ENCODE measurements at places on chromosomes 5 and 9.

DNA sequence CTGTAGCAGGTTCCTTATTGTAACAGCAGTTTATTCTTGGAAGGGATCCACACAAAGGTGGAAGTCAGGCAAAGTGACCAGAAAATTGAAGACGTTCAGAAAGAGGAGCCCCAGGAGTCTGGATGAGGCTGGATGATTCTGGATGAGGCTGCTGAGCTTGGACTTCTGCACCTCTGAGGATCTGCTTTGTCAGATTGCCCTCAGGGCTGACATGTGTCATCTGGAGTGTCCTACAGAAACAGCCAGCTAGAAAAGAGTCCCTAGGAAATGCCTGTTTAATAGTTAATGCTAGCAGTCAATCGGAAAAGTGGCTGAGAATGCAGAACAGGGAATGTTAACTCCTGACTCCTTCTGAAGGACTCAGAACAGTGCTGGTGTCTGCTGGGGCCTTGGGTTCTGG is 236.4 kb downstream of the LRRC70 start:
- DNase-seq, result no peak
- no peak overlapping the region for H3K4me3 ChIP-seq
- no peak overlapping the region for H3K27ac ChIP-seq
- H3K4me1 ChIP-seq, result no peaks in the 10 kb centered on the region
- no peaks in the 10 kb centered on the region for H3K36me3 ChIP-seq
- H3K27me3 ChIP-seq, result no peaks in the 10 kb centered on the region

- no peaks in the 10 kb centered on the region for H3K27me3 ChIP-seq
- no peak for DNase-seq
- peaks cover 4% of the 10 kb centered on the region for H3K36me3 ChIP-seq
- H3K4me3 ChIP-seq, result no peak overlapping the region
- no peak overlapping the region for H3K27ac ChIP-seq
- peaks cover 30% of the 10 kb centered on the region for H3K4me1 ChIP-seq
Measured at GRCh38 chr5:143216211-143216610, 187.3 kb downstream of the NR3C1 start.

- no peak overlapping the region for H3K4me3 ChIP-seq
- no peaks in the 10 kb centered on the region for H3K36me3 ChIP-seq
- H3K27ac ChIP-seq, result no peak overlapping the region
- DNase-seq, result no peak
- no peaks in the 10 kb centered on the region for H3K27me3 ChIP-seq
- H3K4me1 ChIP-seq, result no peaks in the 10 kb centered on the region
Measured at GRCh38 chr5:97923496-97923895, 740.4 kb upstream of the RIOK2 start.

- no peaks in the 10 kb centered on the region for H3K4me1 ChIP-seq
- DNase-seq, result no peak
- H3K27ac ChIP-seq, result no peak overlapping the region
- H3K36me3 ChIP-seq, result no peaks in the 10 kb centered on the region
- H3K4me3 ChIP-seq, result no peak overlapping the region
Measured at GRCh38 chr5:107431998-107432397, 238.7 kb downstream of the EFNA5 start.

DNA sequence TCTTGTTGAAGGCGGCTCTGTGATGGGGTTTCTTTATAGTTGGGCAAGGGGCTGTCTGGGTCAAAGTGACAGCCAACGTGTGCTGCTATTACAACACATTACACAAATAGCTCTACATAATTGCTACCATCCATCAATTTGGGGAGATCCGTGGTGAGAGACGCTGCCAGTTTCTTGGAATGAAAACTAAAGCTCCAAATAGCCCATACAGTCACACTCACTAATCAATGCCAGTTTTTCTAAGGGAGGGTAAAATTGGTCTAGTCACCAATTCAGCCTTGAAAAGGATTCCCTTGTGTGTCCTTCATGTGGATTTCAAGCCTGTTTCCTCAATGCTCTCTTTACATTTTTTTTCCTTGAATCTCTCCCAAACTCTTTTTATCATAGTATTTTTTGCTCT is 343.3 kb upstream of the KLF4 start:
- no peak for DNase-seq
- H3K4me1 ChIP-seq, result no peaks in the 10 kb centered on the region
- no peak overlapping the region for H3K4me3 ChIP-seq
- H3K27ac ChIP-seq, result no peak overlapping the region

- H3K36me3 ChIP-seq, result no peaks in the 10 kb centered on the region
- H3K4me3 ChIP-seq, result no peak overlapping the region
- no peak overlapping the region for H3K27ac ChIP-seq
- no peak for DNase-seq
- peaks cover 98% of the 10 kb centered on the region for H3K27me3 ChIP-seq
- peaks cover 3% of the 10 kb centered on the region for H3K4me1 ChIP-seq
Measured at GRCh38 chr5:51386916-51387883, 4.0 kb downstream of the ISL1 start.

- H3K27me3 ChIP-seq, result no peaks in the 10 kb centered on the region
- no peak overlapping the region for H3K27ac ChIP-seq
- no peaks in the 10 kb centered on the region for H3K36me3 ChIP-seq
- no peak for DNase-seq
Measured at GRCh38 chr5:10591966-10592365, 28.1 kb downstream of the ANKRD33B start.

- no peak for DNase-seq
- no peaks in the 10 kb centered on the region for H3K4me1 ChIP-seq
- H3K36me3 ChIP-seq, result no peaks in the 10 kb centered on the region
- no peak overlapping the region for H3K27ac ChIP-seq
- no peak overlapping the region for H3K4me3 ChIP-seq
Measured at GRCh38 chr9:10007356-10007755, 605.4 kb downstream of the PTPRD start.

GRCh38 chr5:5752844-5753243 is 330.4 kb downstream of the ICE1 start:
- no peak for DNase-seq
- no peaks in the 10 kb centered on the region for H3K36me3 ChIP-seq
- H3K4me3 ChIP-seq, result no peak overlapping the region
- H3K27ac ChIP-seq, result no peak overlapping the region
- H3K4me1 ChIP-seq, result no peaks in the 10 kb centered on the region

DNA sequence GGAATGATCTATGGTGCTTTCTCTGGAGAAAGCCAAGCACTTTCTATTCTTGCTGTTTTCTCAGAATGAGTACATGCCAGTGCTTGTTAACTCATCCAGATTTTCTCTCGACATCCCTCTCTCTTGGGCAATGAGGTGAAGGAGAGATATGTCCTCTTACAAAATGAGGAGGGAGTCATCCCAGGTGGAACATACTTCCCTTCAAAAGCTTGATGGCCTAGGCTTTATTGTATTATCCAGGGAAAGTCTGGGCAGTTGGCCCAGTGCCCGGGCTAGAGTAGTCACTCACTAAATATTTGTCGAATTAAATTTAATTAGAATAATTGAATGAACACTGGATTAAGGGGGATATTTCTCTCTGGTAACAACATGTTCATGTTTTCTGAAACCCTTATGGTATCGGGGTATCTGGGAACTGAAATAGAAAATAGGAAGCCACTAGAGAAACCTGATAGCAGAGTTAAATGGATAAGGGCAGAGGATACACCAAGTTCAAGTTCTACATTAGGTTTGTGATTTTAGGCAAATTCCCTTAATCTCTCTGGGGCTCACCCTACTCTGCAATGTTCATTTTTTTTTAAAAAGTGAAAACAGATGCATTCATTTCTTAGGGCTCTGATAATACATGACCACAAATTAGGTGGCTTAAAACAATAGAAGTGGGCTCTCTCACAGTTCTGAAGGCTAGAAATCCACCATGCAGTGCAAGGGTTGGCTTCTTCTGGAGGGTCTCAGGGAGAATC is 99.6 kb downstream of the LIFR start:
- H3K4me3 ChIP-seq, result no peak overlapping the region
- no peaks in the 10 kb centered on the region for H3K36me3 ChIP-seq
- no peaks in the 10 kb centered on the region for H3K27me3 ChIP-seq
- H3K4me1 ChIP-seq, result no peaks in the 10 kb centered on the region

- H3K4me1 ChIP-seq, result no peaks in the 10 kb centered on the region
- no peak overlapping the region for H3K4me3 ChIP-seq
- H3K27ac ChIP-seq, result no peak overlapping the region
- no peak for DNase-seq
Measured at GRCh38 chr5:122434205-122434970, 122.4 kb downstream of the SNCAIP start.

GRCh38 chr9:65444943-65445342 is 159.9 kb upstream of the FOXD4L5 start:
- DNase-seq, result no peak
- H3K4me3 ChIP-seq, result no peak overlapping the region
- no peak overlapping the region for H3K27ac ChIP-seq

DNA sequence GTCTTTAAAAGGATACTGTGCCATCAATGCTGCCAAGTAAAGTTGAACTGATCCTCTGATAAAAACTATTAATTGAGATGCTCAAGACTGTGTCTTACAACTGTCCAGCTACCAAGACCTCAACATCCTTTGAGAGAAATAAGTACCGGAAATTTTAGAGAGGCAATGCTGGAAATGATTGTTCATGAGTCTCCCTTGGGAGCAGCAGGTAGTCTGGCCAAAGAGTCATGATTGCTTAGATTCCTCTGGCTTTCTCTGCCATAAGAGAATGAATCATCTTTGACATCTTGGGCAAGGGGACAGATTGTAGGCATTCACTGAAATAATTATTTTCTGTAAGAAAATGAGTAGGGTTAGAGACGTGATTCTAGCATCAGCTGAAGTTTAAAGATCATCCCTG is 466.6 kb upstream of the DAB2 start:
- no peak overlapping the region for H3K27ac ChIP-seq
- no peak for DNase-seq
- no peak overlapping the region for H3K4me3 ChIP-seq
- H3K4me1 ChIP-seq, result no peaks in the 10 kb centered on the region

DNA sequence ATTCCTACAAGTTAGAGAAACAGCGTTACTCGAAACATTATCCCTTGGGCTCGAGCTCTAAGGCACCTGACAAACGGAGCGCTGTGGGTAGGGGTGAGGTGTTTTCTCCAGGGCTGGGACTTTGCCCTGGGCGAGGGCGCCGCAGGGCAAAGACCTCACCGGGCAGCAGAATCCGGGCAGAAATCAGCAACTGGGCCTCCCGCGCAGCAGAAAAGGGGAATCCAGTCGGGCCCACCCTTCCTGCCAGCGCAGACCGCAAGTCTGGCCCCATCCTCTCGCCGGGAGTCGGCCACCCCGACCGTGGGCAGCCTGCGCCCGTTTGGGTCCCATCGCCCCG is 430 bp upstream of the MSH3 start:
- H3K4me3 ChIP-seq, result peak overlapping the region; percentile 83
- no peak overlapping the region for H3K27ac ChIP-seq
- peaks cover 19% of the 10 kb centered on the region for H3K4me1 ChIP-seq

DNA sequence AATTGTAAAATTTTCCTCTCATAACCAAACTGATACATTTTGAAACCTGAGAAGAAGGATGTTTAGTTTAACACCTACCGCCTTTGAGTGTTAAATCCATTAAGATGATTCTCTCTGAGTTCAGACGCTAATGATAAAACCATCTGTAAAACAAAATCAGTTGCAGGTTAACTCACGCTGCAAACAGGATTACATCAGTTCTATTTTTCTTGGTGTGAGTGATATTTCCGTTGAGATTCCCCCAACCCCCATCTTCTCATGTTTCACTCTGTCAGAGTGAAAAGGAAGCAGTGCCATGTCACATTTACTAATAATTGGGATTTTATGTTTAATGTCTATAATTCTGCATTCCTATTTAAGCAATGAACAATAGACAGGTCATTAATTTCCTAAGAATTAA is 146.5 kb downstream of the FANCC start:
- H3K36me3 ChIP-seq, result no peaks in the 10 kb centered on the region
- H3K4me3 ChIP-seq, result no peak overlapping the region
- DNase-seq, result no peak
- H3K4me1 ChIP-seq, result peaks cover 6% of the 10 kb centered on the region
- no peaks in the 10 kb centered on the region for H3K27me3 ChIP-seq

DNA sequence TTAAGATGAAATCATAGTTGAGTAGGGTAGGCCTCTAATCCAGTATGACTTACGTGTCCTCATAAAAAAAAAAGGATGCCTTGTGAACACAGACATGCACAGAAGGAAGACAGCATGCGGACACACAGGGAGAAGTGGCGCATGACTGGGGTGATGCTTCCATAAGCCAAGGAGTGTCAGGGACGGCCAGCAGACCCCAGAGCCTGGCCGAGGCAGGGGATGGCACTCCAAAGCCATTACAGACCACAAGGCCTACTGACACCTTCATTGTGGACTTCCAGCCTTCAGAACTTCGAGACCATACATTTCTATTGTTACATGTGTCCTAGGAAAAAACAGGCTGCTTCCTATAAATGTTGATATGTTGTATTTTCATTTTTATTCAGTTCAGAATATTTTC is 19.9 kb downstream of the EHMT1 start:
- H3K27me3 ChIP-seq, result no peaks in the 10 kb centered on the region
- H3K4me1 ChIP-seq, result peaks cover 13% of the 10 kb centered on the region
- peak; percentile 22 for DNase-seq
- H3K36me3 ChIP-seq, result no peaks in the 10 kb centered on the region
- H3K4me3 ChIP-seq, result no peak overlapping the region

DNA sequence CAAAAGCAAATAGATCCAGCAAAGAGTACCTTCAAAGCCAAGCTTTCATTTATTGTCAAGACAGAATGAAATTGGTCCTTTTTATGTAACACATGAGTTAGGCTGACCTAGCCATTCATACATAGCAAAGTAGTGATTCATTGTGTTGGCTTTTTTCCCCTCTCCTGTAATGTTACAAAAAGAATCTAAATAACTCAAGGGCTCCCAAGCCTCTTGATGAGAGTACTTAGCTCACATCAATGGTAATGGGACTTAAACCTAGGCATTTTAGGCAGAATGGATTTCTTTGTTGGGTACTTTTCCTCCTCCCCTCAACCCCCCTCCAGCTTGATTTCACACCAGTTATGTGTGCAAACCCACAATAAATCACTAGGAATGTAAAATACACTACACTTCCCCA is 123.7 kb downstream of the EBF1 start:
- peaks cover 5% of the 10 kb centered on the region for H3K4me1 ChIP-seq
- DNase-seq, result no peak
- H3K27ac ChIP-seq, result no peak overlapping the region
- H3K4me3 ChIP-seq, result no peak overlapping the region
- no peaks in the 10 kb centered on the region for H3K36me3 ChIP-seq
- H3K27me3 ChIP-seq, result no peaks in the 10 kb centered on the region

DNA sequence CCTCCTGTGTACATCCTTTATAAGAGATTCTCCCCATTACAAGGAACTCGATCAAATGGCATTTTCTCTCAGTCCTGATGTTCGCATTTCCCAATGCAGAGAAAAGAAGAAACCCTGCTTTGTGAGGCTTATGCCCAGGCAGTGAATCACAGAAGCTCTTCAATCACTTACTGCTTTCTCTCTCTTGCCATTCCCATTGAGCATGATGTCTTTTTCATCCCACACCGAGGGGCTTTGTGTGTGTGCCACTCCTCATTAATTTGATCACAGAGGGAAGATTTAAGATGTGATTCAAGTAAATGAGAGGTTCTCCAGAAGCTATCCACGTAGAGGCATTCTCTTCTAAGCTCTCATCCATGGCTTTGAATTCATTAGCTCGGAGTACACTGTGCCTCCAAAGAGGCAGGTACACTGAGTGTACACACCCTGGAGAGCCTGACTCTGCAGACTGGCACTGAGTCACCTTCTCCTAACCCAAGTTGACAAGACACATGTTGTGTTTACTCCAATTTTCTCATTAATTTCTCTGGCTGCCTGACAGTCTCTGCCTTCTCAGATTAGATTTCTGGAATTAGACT is 45.4 kb downstream of the MFAP3 start:
- H3K4me3 ChIP-seq, result no peak overlapping the region
- H3K36me3 ChIP-seq, result no peaks in the 10 kb centered on the region
- DNase-seq, result no peak
